ENCODE measurements at places on chromosomes 2 and 18.
A peak's percentile ranks its signal among the peaks of the same experiment; 100 is the strongest.

GRCh38 chr2:110992886-110993285 lies 127.8 kb upstream of the BCL2L11 start:
- no peak for DNase-seq

DNA sequence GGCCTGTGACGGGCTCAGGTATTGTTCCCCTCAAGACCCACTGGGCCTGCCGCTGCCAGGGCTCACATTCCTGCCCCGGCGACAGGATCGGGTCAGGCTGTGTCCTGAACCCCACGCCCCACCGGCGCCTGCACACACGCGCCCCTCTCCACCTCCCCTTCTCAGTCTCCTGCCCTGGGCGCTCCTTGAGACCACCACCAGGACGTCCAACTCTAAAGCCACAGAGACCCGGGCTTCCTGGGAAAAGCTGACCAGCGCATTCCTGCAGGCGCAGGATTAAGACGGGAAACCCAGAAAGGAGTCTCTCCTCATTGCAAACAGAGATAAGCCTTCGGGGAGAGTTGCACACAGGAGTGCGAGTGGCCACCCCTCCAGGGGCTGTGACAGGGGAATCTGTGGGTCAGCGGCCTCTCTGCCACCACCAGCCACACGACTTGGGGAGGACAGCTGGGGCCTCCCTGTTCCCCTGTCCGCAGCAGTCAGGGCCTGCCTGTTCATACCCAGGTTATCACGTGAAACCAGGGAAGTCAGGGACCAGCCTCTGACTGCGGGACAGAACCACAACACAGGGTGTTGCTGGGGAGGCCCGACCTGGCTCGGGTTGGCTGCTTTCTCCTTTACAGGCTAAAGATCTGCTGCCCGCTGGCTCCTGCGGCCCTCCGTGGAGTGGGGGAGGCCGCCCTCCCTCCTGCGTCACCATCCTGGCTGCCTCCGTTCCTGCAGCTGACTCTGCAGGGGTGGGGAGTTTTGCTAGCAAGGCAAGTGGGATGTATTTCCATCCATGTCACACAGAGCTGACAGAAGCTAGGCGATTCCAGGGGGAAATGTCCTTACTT lies 88.8 kb downstream of the ZCCHC2 start:
- no peak for DNase-seq

DNA sequence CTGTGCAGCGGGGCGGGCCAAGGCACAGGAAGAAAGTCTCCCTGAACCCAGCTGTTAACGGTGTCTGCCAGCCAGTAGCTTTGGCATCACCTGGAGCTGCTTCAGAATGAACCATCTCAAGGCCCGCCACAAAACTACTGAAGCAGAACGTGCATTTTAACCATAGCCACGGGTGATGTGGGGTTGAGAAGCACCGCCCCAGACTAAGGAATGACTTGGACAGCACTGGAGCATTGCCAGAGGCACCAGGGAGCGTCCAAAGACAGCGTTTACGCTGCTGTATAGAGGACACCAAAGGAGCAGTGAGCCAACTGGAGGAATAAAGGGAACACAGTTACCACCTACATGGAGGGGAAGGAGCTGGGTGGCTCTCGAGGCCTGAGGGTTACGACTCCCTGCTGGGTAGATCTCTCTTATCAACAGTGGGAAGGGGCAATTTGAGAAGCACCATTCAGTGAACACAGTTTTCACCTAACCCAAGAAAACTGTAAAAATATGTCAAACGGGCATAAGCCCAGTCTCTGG lies 28.4 kb upstream of the LONRF2 start:
- DNase-seq: no peak

GRCh38 chr2:150548527-150548926 lies 61.1 kb upstream of the RND3 start:
- DNase-seq: no peak

- DNase-seq: no peak
Observed at GRCh38 chr2:60808330-60808801, 52.3 kb downstream of the PAPOLG start.

DNA sequence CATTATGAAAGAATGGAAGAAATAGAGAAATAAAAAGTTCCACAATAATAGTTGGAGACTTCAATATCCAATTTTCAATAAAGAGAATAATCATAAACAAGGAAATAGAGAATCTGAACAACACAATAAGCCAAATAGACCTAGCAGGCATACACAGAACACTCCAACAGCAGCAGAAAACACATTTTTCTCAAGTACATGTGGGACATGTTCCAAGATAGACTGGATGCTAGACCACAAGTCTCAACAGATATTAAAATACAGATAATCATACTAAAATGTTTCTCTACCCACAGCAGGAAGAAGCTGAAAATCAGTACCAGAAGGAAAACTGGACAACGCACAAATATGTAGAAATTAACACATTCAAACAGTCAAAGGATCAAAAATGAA lies 113.9 kb downstream of the USP34 start:
- peak; percentile 61 for DNase-seq

DNA sequence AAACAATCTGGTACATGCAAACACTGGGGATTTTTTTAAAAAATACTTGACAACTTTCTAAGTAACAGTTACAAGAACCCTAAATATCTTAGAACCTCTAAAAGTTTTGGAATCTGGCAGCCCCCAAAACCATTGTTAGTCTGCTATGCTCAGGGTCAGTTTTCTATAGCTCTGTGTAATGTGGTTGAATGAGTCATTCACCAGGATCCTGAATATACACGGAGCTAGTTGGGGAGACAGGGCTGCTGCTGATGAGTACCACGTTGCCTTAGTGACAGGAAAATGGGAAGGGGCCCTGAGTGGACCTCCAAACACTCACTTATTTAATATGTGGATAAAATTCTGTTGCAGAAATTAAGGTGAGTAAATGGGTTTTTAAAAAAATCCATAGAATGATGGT lies 36.9 kb upstream of the TANC1 start:
- no peak for DNase-seq

GRCh38 chr2:10876963-10877362 lies 34.8 kb upstream of the KCNF1 start:
- no peak for DNase-seq

All from hematopoietic multipotent progenitor cell treated with erythropoietin and hydrocortisone succinate and interleukin-3 and kit ligand, for 8 days (in vitro differentiated cells).